ENCODE measurements at places on chromosomes 2 and 18. TPM values are rescaled to one million over a fixed set of nuclear protein-coding genes. Genes with fewer than 3 reads are reported as not detected.
A peak's percentile ranks its signal among the peaks of the same experiment; 100 is the strongest.

DCDC2C gene
- total RNA-seq = not detected

DNA sequence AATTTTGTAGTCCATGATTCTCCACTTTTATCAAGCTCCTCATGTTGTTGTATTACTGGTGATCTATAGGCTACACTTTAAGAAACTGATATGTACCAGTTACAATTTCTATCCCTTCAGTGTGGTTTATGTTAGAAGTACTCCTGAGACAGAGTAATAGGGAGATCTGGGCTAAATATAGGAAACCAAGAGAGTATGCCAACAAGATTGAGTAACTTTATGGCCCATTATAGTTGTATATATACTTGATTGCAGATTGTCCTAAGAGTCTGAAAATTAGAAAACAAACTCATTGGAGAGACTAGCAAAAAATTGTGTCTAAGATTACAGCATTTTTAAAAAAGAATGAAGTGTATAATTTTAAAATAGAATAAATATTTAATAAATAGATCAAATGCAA lies 605.6 kb downstream of the XIRP2 start:
- no peak for DNase-seq

CCDC178 gene
- total RNA-seq = 0.35 TPM

- peak; percentile 85 for DNase-seq
Observed at GRCh38 chr2:217756375-217757107, 246.3 kb downstream of the TNS1 start.

GRCh38 chr2:231160701-231161100 lies 35.9 kb upstream of the HTR2B start:
- DNase-seq = no peak

DNA sequence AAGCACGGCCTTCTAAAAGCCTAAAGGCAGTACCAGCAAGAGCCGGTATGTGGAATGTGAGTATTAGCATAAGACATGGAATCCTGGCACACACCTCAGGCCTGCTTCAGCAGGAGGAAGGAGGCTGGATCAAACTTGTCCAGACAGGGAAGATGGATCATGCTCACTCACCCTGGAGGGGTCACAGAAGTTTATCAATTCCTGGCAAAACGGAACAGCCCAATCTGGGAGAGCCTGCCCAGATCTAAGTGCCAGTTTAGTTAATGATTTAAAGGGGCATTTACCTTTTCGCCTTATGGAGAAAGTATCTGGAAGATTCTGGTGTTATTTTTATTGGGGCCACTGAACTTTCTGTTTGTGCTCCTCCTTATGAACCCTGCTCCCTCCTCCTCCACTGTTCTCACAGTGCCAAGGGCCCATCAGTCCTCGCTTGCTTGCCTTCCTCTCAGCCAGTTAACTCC lies 58.3 kb upstream of the NFE2L2 start:
- DNase-seq = no peak

- peak; percentile 43 for DNase-seq
Observed at GRCh38 chr2:236661061-236661761, 91.6 kb downstream of the ACKR3 start.

CRIM1 gene
- 17.2 TPM for total RNA-seq

DNA sequence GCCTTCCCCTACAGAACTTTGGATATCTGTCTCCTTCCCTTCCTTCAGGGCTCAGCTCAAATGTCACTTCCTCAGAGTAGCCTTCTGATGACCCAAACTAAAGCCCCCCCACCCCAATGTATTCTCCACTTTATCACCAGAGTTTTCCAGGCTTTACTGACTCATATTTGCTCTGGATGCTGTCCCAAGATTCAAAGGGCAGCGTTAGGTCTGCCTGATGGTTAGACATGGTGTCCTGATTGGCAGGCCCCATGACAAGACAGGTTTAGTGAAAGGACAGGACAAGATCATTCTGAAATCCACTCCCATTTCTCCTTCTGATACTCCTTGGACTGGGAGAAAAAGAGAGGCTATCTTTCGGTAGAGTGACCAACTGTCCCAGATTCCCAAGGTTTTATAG lies 22.6 kb upstream of the RPIA start:
- no peak for DNase-seq

GRCh38 chr18:708096-708495 lies 4.3 kb downstream of the ENOSF1 start:
- no peak for DNase-seq

DNA sequence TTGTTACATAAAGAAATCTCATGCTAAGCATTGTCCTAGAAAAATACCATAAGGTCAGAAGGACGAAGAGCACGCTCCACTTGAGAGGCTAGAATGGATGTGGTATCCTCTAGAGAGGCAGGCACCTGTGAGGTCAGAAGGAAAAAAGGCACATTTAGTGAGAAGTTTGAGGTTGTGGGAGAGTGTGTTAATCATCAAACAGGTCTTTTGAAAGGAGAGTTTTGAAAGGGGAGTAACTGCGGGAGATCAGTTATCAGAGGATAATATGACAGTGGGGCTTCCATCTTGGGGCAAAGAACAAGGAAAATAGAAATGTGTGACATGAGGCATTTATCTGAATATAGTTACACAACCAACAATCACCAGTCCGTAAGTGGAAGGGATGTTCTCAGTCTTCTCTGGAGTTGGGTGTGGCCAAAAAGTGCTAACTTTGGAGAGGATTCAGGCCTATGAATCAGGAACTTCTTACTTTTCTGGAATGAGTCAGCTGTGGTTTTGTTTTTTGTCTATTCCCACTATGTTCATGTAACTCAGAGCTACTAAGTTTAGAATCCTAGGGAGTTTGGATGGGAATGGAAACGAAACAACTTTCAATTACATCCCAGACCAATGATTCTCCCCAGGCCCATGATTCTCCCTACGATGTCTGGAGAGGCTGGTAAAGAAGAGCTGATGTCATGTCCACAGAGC lies 451.4 kb upstream of the ST6GAL2 start:
- no peak for DNase-seq

DNA sequence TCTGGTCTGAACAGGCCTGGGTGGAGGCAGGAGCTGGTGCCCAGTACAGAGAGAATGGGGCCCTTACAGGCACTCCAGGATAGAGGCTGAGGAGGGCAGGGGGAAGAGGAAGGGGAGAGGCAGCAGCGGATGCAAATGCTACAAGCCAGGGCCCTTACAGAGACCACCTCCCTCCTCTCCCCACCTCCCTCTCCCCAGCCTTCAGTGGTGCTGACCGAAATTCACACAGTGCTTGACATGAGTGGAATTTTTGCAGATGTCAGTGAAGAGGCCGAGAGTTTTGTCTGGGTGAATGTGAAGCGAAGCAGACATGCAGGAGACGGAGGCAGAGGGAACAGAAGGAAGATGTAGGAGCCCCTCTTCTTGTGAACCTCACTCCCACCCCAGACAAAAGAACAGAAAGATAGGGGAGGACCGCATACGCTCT lies 31.9 kb downstream of the CIB4 start:
- no peak for DNase-seq

HOXD1 gene
- total RNA-seq = not detected

DSG1 gene
- total RNA-seq = 0.89 TPM

GRCh38 chr2:123864416-123864815 lies 160.7 kb upstream of the CNTNAP5 start:
- DNase-seq = no peak

GRCh38 chr2:99338029-99338585 lies 918 bp downstream of the EIF5B start:
- DNase-seq = no peak

- DNase-seq = no peak
Observed at GRCh38 chr18:43863180-43863579, 585.9 kb upstream of the SYT4 start.

GRCh38 chr2:11420671-11421070 lies 45.3 kb downstream of the E2F6 start:
- no peak for DNase-seq

L3MBTL4 gene
- 0.59 TPM for total RNA-seq

DNA sequence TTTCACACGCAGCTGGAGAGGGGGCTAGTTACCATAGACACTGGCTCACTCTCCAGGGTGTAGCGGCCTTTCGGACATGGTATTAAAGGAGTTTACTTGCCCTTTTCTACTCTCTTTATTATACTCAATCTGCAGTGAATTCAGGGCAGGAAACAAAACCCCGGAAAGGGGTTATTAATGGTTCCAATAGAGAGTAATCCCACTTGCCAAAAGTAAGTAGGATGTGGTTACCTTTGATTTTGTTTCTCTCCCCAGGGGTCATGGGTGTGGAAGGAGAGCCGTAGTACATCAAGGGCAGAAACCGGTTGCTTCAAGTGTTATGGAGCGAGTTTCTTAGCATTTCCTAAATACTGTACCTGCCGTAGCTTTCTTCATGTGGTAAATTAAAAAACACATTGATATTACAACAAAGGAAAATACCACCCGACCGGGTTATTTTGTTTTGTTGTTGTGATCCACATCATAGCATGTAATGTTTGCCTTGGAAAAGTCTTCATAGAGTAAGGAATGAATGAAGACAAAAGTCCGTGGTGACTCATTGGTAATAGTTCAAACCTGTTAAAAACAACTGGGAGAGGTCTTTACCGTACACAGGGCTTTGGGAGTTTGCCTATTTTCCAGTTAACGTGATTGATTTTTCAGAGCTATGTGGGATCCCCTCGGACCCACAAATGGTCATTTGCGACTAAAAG lies 71.5 kb downstream of the SLC4A3 start:
- DNase-seq = no peak

- no peak for DNase-seq
Observed at GRCh38 chr2:207483477-207483876, 46.3 kb upstream of the CREB1 start.

- no peak for DNase-seq
Observed at GRCh38 chr2:217986256-217986961, 16.4 kb downstream of the TNS1 start.

HAAO gene
- 2.3 TPM for total RNA-seq

IHH gene
- not detected for total RNA-seq

ARHGEF4 gene
- total RNA-seq = 5.1 TPM

C2orf66 gene
- not detected for total RNA-seq

GRCh38 chr18:80132180-80132812 lies 23.2 kb downstream of the ADNP2 start:
- no peak for DNase-seq

DNA sequence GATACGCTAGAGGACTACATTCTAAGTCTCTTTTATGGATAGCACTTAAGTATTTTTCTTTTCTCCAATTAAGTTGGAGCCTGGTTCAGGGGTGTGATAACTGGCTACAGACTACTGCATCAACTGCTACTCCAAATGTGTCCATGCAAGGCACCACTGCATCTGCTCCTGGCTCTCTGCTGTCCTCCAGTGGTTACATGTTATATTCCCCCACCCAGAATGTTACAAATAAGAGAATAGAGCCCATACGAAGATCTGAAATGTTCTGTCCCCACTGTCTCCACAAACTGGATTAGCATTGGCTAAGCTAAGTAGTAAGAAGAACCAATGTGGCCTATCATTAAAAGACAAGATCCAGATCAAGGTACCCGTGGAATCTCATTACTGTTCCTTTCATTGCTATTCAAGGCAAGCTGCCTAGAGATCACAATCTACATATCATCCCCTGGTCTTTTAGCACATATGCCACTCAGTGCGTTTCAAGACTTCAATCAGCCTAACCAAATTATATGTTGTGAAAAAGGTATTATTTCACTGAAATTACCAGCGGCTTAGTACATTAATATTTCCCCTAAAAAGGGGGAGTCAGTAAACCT lies 308.3 kb upstream of the SLC8A1 start:
- DNase-seq = no peak

- DNase-seq = no peak
Observed at GRCh38 chr2:160575368-160575767, 81.8 kb upstream of the RBMS1 start.

STARD6 gene
- not detected for total RNA-seq

DNA sequence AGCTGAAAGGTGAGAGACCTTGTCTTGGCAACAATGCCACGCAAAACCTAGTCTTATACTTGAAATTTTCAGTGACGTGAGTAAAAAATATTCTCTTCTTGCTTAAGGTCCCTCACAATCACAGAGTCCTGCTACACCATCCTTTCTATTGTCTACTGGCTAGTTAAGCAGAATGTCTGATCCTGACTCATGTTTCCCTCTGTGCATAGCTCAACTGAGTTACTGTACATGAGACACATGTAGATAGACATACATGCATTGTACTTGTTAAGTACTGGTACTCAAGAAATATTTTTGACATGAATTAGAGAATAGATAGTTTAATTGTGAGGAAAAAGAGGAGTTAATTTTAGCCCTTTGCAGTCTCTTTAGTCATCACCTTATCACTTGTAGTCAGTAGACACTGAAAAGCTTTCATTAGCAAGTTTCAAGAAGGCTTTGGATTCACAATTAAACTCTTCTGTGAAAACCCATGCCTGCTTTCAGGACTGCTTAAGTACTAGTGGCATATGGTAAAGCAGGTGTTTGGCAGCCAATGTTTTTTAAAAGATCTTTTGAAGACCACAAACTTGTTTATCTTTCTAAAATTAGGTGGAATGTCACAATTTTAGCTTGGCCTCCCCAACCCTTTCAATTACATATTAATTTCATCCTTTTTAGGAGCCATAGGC lies 158.7 kb upstream of the CCDC150 start:
- no peak for DNase-seq

GRCh38 chr2:62826141-62826540 lies 120.6 kb downstream of the EHBP1 start:
- no peak for DNase-seq

DNA sequence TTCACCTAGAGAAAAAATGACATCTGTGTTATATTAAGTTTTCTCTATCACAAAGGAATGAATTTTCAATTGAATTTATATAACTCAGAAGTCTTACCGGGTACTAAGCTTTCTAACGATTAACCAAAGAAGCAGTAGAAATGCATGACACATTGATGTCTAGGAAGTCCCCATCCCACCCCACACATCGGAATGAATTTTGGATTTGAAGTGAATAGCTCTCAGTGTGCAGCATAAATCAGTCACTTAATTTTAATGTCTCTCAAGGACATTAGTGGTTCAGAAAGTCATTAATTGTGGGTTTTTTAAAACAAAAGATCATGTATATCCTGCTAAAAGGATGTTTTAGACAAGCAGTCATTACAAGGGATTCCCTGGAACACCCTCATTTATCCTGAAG lies 141.4 kb upstream of the PIEZO2 start:
- DNase-seq = no peak

GRCh38 chr2:29080886-29081743 lies 6.8 kb upstream of the PCARE start:
- no peak for DNase-seq

DNA sequence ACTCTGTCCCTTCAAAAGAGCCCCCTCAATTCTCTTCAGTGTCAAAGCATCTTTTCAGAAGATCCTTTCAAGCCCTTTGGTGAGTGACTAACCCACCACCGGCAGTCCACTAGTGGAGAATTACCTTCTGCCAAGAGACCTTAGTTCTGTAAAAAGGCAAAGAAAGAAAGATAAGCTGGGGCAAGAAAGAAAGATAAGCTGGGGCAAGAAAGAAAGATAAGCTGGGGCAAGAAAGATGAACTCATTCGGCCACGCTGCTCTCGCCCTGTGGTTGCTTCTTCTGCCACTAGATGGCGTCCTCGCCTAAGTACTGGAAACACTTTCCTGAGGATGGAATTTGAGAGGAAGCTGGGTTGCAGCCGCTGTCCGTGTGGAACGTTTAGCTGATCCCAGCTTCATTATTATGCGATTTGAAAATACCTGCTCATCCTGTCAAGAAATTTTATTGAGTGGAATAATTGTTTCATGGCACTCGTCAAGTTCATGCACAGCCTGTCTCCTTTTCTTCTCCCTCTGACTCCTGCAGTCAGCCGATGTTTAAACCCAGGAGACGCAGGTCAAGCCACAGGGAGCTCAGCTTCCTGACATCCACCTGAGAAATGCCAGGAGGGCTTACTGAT lies 17.3 kb upstream of the ANXA4 start:
- peak; percentile 90 for DNase-seq

CHRNG gene
- not detected for total RNA-seq

SNORC gene
- 0.70 TPM for total RNA-seq

Measured in Right ventricle myocardium superior (tissue), 1 donor.